Stimulated activated CD4-positive, alpha-beta T cell treated with anti-CD3 and anti-CD28 coated beads, Interleukin-2, amount 100 ng/mL, for 24 hours (primary cell): ENCODE measurements at places on chromosomes 6 and 20.

GRCh38 chr6:6890400-6890858 lies 217.3 kb upstream of the RREB1 start:
- DNase-seq: no peak

GRCh38 chr6:148999501-148999900 lies 252.7 kb downstream of the UST start:
- DNase-seq: no peak

DNA sequence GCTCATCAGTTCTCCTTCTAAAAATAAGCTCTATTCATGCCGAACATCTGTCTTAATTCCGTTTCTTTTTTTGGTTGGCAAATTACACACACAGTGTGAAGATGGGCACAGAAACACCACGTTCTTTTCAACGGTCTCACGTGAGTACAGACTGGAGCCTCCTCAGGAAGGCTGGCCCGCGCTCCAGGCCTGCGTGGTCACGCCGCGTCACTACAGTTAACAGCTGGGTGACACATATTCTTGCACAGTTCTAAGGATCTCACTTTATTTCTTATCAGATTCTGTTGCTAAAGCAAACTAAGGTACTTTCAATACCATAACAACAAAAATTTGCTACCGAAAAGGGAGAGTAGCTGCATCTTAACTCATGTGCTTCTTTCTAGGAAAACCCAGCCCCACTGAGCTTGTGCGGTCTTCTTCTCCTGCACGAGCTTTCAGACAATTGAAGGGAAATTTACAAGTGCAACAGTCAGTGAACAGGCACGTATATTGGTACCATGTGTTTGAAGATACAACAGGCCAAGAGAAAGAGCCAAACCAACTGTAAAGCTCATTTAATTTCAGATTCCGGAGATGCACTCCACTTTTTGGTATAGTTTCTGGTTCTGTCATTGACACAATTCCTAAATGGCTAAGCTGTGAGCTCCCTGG lies 55.6 kb upstream of the MPC1 start:
- DNase-seq: no peak

DNA sequence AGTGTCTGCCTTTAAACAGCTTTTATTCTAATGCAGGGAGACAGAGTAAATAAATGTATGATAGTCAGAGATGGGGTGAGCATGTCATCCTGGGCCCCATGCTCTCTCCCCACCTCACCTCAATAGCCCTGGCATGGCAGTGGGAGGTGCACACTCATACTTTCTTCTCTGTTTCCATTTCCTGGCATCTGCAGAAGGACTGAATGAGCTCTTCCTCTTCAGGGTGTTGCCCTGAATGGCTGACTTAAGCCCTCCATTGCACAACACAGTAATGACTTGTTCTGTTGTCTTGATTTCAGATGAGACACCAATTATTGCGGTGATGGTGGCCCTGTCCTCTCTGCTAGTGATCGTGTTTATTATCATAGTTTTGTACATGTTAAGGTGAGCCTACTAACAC lies 57.0 kb upstream of the GNRH2 start:
- DNase-seq: peak; percentile 59

DNA sequence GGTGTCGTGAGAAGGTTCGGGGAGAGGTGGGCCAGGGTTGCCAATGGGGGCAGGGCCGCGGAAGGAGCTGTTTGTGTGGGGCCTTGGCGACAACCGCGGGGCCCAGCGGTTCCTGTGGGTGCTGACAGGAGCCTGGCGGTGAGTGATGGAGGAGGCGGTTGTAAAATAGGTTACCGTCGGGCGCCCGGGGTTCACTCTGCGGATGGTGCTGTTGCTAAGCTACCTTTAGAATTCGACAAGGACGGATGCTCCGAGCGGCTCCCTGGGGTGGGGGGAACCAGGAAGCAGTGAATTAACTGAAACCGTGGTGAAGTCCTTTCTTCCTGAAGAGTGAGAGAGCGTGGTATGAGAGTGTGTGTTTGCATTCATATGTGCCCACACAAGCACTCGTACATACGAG lies 61.7 kb downstream of the CDH22 start:
- DNase-seq: no peak

DNA sequence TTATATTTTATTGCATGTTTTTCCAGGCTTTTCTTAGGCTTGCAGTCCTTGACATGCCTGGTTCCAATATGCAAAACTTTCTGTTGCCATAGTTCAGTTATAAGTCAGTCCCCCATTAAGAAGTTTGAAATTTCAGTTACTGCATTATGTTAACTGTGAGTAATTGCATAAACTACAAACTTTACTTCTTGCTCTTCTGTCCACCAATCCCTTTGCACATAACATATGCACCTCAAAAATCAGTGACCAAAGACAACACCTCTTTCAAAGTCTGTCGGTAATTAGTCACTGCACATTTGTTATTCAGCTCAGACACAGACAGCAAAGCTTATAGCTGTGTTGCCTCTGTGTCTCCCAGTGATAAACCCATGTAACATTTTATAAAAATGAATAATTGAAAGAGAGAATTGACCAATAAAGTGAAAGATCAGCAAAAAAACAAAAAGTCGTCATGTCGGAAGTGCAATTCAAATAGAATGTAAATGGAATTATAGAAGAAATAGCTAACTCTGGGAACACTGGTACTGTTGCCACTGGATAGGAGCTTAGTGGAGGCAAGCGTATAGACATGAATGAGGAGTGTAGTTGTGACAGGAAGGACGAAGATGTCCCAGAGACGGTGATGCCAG lies 50.3 kb upstream of the BTBD3 start:
- DNase-seq: no peak

DNA sequence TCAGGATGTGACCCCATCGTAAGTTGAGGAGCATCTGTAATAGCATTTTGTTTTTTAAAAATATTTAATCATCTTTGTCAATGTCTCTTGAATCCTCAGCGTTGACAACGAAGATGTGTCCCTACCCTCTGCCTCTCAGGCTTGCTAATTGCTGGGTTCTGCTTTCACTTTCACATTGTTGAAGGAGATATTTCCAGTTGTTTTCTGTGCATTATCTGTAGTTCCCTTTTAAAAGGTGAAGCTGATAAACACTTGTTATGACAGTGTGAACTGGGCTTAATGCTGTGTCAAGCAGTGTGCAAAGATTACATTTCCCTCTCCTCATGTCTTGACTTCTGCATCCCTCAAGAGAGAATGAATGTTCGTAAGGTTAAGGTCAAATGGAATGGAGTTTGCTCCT lies 54.9 kb downstream of the CSE1L start:
- DNase-seq: no peak

DNA sequence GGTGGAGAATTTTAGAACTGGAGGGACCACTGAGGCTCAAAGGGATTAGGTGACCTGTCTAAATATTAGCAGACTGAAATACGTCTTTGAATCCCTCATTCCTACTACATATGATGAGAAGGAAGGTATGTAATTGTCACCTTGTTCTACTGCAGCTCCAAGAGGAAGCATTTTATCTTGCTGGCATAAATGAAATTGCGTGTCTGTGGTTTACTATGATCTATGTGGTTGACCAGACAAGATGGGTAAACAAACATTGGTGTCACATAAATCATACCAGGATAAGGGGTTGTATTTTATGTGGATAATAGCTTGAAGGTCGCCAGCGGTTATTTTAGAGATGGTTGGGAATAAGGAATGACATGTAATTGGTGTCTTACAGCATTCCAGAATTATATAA lies 78.2 kb downstream of the LAMA4 start:
- DNase-seq: no peak

DNA sequence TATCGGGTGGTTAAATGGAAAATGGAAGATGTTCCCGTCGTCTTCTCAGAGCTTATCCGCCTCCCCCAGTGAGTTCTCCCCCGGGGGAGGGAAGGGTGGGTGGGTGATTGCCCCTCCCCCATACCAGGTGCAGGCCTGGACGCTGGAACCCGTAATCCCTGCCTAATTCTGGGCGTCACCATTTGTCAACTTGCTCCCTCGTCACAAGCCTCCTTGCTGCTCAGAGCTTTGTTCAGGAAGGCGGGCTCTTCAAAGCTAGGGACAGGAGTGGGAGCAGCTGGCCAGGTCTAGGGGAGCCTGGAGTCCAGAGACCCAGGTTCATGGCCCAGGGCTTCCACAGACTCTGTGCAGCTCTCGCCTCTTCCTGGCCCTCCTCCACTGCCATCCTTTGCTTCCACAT lies 25.6 kb downstream of the CDH22 start:
- DNase-seq: no peak

DNA sequence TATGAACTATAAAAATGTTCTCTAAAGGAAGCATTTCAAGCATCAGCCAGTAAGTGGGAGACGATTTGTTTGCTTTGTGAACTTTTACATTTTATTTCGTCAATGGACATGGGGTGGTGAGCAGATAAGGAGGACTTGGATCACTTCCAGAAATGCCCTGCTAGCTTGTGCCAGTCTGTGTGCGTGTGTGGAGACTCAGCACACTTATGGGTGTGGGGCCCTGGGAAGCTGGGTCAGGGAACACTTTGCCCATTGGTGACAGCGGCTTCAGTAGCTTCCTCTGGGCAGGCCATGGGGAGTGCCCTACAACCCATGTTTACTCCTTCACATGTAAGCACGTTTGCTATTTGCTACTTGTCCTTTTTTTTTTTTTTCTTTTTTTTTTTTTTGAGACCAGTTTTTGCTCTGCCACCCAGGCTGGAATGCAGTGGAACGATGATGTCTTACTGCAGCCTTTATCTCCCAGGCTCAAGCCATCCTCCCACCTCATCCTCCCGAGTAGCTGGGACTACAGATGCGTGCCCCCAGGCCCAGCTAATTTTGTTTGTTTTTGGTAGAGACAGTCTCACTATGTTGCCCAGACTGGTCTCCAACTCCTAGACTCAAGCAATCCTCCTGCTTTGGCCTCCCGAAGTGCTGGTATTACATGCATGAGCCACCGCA lies 24.2 kb downstream of the PRDM1 start:
- DNase-seq: no peak

DNA sequence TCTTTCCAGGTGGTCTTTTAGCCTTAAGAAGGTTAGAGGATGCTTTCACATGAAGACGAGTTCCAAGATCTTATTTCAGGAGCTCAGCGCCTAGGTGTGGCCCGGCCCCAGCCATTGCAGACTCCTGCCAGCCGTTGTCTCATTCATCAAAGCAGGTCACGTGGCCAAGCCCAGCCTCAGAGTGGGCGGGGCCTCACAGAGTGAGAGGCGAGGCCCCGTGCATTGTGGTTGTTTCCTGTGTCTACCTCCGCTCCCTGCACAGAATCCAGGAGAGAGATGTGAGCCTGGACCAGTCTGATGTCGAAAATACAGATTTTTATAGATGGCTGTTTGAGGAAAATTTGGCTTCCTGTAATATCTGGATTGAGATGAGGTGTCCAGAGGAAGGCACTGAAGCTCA lies 49.2 kb upstream of the CST5 start:
- no peak for DNase-seq
